ENCODE measurements at places on chromosomes 4 and X. TPM values are rescaled to one million over a fixed set of nuclear protein-coding genes. Genes with fewer than 3 reads are reported as not detected.

The CT55 gene
- total RNA-seq: 0.79 TPM

The PFKFB1 gene
- 0.19 TPM for total RNA-seq

The TIMP1 gene
- 283 TPM for total RNA-seq

The ZNF674 gene
- 4.9 TPM for total RNA-seq

The AFF2 gene
- total RNA-seq: not detected

The SPARCL1 gene
- total RNA-seq: not detected

The SRPX2 gene
- total RNA-seq: 16.0 TPM

The MND1 gene
- total RNA-seq: 22.7 TPM

The GAGE12H gene
- total RNA-seq: not detected

The ARHGAP24 gene
- total RNA-seq: 13.0 TPM

The TRIM60 gene
- 0.19 TPM for total RNA-seq

The MAGED4B gene
- total RNA-seq: 0.87 TPM

The RAPGEF2 gene
- 31.4 TPM for total RNA-seq

The PIR gene
- 46.6 TPM for total RNA-seq

The ARMCX2 gene
- not detected for total RNA-seq

The ABHD18 gene
- 3.8 TPM for total RNA-seq

The MAOA gene
- total RNA-seq: 1.0 TPM

The SSX2 gene
- total RNA-seq: 4.5 TPM

The TLR8 gene
- total RNA-seq: not detected

The MTMR8 gene
- total RNA-seq: 0.26 TPM

The PDZD4 gene
- 2.8 TPM for total RNA-seq
